ENCODE measurements at places on chromosomes 6 and 20.

- no peak for DNase-seq
Measured at GRCh38 chr6:53766930-53767329, 27.9 kb upstream of the LRRC1 start.

- DNase-seq = no peak
Measured at GRCh38 chr6:39086711-39087110, 28.3 kb downstream of the SAYSD1 start.

GRCh38 chr20:57874141-57874540, 164.3 kb upstream of the PMEPA1 start:
- no peak for DNase-seq

- no peak for DNase-seq
Measured at GRCh38 chr6:36201612-36202011, 5.1 kb downstream of the BRPF3 start.

DNA sequence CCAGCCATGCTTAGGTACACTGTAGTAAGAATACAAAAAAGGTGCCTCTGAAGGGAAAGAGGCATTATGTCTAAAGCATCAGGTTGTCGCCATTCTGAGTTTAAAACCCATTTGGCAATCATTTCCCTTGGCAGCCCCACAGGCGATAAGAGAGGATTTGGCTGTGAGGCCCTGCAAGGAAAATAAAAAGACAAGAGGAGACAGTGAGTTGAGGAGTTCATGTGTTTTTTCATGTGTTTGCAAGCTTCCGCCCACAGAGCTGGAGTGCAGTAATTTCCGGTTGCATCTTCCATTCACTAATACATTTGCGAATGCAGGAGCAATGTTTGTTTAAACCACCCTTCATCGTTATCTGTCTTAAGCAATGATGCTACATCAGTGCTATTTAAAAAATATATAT, 138.5 kb upstream of the SOX4 start:
- no peak for DNase-seq

Measured in fibroblast of skin of back (primary cell).